Epithelial cell of umbilical artery (primary cell): ENCODE measurements at places on chromosomes 4 and X. TPM values are rescaled to one million over a fixed set of nuclear protein-coding genes. Genes with fewer than 3 reads are reported as not detected.

SLC16A2 gene
- 0.65 and 0.91 TPM in 2 replicates for total RNA-seq

SHROOM2 gene
- total RNA-seq, result 7.3 and 9.4 TPM in 2 replicates

ATP2B3 gene
- not detected in 2 replicates for total RNA-seq

SCLT1 gene
- 15.9 and 19.0 TPM in 2 replicates for total RNA-seq

MND1 gene
- total RNA-seq, result 5.8 and 5.9 TPM in 2 replicates

KCND1 gene
- 0.46 and 0.65 TPM in 2 replicates for total RNA-seq

CXXC4 gene
- 0.32 TPM in 1 of 2 replicates, not detected in the other for total RNA-seq

APLN gene
- 47.1 and 149 TPM in 2 replicates for total RNA-seq

FGA gene
- not detected in 2 replicates for total RNA-seq

POU3F4 gene
- total RNA-seq, result not detected in 2 replicates

DDX53 gene
- not detected in 2 replicates for total RNA-seq

REST gene
- 38.6 and 39.6 TPM in 2 replicates for total RNA-seq

LEF1 gene
- not detected in 2 replicates for total RNA-seq

SPANXB1 gene
- not detected in 2 replicates for total RNA-seq

NEUROG2 gene
- total RNA-seq, result not detected in 2 replicates

ZXDB gene
- total RNA-seq, result 6.5 and 11.1 TPM in 2 replicates

TMPRSS11D gene
- total RNA-seq, result not detected in 2 replicates

ABLIM2 gene
- under 0.01 and 5.0 TPM in 2 replicates for total RNA-seq

HAUS7 gene
- 13.0 and 44.1 TPM in 2 replicates for total RNA-seq

DRP2 gene
- 0.15 and 0.32 TPM in 2 replicates for total RNA-seq

GPRASP1 gene
- total RNA-seq, result 0.65 and 1.5 TPM in 2 replicates

TMSB15B gene
- 8.4 and 10.7 TPM in 2 replicates for total RNA-seq

ARL9 gene
- under 0.01 TPM in 1 of 2 replicates, not detected in the other for total RNA-seq

SH3TC1 gene
- 94.8 and 141 TPM in 2 replicates for total RNA-seq

DMD gene
- total RNA-seq, result 4.5 and 8.8 TPM in 2 replicates

TMSB15C gene
- total RNA-seq, result 3.2 and 6.5 TPM in 2 replicates

TMEM144 gene
- total RNA-seq, result 2.9 and 8.1 TPM in 2 replicates

S100P gene
- not detected in 2 replicates for total RNA-seq

S100G gene
- not detected in 2 replicates for total RNA-seq

FAAH2 gene
- total RNA-seq, result 0.65 TPM in 1 of 2 replicates, not detected in the other

IL3RA gene
- total RNA-seq, result 8.1 and 10.4 TPM in 2 replicates

CCNA2 gene
- 82.2 and 82.8 TPM in 2 replicates for total RNA-seq

STK32B gene
- total RNA-seq, result 9.4 and 18.1 TPM in 2 replicates

SPP1 gene
- total RNA-seq, result 1.4 TPM in 1 of 2 replicates, not detected in the other

FAM9A gene
- not detected in 2 replicates for total RNA-seq

NAP1L3 gene
- total RNA-seq, result 0.65 and 2.3 TPM in 2 replicates

CT55 gene
- not detected in 2 replicates for total RNA-seq

LIMCH1 gene
- total RNA-seq, result 7.5 and 13.2 TPM in 2 replicates

RNF212 gene
- total RNA-seq, result 0.32 and 0.91 TPM in 2 replicates

GTPBP6 gene
- 36.5 and 49.7 TPM in 2 replicates for total RNA-seq

ASB12 gene
- total RNA-seq, result not detected in 2 replicates

TRIM75 gene
- total RNA-seq, result not detected in 2 replicates

GPRIN3 gene
- total RNA-seq, result 1.8 and 8.8 TPM in 2 replicates
